Uterus (tissue), 4 donors: ENCODE measurements at places on chromosomes 11 and 22. TPM values are rescaled to one million over a fixed set of nuclear protein-coding genes. Genes with fewer than 3 reads are reported as not detected.
A peak's percentile ranks its signal among the peaks of the same experiment; 100 is the strongest.

P2RY2 gene
- 0.98 TPM for total RNA-seq

DNA sequence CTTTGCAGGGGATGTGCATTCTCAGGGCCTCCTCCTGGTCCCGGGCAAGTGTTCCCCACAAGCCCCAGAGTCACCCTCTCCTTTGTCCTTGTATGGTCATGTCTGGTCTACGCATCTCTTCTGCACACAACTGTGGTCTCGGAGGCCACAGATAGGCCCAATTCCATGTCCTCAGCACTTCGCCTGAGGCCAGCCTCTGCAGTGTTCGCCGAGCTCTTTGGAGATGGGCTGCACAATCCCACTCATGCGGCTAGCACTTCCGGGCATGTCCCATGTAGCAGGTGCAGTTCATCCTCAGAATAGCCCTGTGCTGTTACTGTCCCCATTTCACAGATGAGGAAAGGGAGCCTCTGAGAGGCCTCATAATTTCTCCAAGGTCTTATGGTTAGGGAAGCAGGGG, 7.6 kb downstream of the PARVG start:
- no peak for DNase-seq

DNA sequence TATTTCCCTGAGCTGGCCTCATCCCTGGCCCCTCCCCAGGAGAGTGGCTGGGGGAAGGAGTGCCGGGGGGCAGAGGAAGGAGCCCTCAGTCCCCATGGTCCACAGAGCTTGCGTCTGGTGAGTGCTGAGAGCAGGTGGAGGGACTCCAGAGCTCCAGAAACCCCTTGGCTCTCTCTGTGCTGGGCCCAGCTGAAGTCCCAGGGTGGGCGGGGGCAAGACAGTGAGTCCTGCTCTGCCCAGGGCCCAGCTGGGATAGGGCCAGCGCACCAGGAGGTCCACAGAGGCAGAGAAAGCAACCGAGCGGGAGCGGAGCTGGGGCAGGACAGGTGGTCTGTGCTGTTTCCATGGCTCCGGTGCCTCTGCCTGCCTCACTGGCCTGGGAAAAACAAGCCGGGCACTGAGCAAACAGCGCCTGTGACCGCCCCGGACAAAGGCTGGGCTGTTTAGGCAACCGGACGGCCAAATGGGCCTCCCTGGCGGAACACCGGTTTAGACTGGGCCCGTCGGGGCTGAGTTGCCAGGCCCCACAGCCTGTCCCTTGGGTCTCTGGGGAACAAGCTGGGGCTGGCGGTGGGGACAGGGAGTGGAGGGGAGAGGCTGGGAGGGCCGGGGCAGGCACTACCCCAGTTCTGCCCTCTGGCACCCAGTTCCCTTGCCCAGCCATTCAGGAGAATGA, 34.1 kb upstream of the WNT7B start:
- peak; percentile 28 for DNase-seq

SHISAL1 gene
- 44.2 TPM for total RNA-seq

DRICH1 gene
- total RNA-seq: 1.4 TPM

DNA sequence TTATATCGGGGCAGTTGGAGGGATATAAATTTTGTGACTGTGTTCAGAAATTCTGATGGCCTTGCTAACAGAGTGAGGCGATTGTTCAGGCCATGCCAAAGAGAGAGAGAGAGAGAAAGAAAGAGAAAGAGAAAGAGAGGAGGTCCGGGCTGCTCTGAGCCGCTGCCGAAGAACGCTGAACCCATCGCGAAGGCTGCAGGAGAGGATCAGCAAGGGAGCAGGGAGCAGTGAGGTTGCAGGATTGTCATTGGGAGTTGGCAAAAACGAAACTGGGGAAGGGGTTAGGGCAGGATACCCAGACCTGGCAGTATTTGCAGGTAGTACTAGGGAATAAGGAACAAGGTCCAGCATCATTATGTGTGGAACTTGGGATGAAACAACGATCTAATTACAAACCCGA, 537.1 kb downstream of the INSC start:
- DNase-seq: peak; percentile 18

DAGLA gene
- 3.4 TPM for total RNA-seq

GRCh38 chr11:34565417-34566207, 52.0 kb upstream of the ELF5 start:
- no peak for DNase-seq

SPDYC gene
- not detected for total RNA-seq

GAL gene
- not detected for total RNA-seq

DNA sequence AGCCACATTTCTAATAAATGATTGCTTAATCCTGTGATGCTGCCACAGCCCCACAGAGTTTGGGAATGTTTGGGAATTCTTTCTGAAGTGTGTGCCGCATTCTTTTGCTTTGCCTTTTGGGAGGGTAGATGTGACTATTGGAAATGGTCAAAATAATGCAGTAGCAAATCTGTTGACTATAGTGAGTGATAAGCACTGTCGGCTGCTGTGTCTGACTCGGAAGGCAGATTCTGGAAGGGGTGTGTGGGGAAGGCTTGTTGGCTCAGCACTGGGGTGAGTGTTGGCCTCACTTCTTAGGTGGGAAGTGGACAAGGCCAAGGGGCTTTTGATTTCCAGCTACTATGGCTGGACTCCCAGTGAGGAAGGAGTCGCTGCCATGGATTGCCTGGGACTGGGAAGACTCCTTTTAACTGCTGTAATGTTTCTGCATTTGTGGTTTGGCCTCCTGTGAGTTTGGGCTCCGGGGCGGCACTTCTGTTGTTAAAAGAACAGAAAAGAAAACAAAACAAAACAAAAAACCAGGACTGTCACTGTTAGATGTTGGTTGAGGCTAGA, 20.1 kb downstream of the ZBTB16 start:
- DNase-seq: no peak
